Brain pericyte (primary cell): ENCODE measurements at places on chromosomes 11 and 22.

DNA sequence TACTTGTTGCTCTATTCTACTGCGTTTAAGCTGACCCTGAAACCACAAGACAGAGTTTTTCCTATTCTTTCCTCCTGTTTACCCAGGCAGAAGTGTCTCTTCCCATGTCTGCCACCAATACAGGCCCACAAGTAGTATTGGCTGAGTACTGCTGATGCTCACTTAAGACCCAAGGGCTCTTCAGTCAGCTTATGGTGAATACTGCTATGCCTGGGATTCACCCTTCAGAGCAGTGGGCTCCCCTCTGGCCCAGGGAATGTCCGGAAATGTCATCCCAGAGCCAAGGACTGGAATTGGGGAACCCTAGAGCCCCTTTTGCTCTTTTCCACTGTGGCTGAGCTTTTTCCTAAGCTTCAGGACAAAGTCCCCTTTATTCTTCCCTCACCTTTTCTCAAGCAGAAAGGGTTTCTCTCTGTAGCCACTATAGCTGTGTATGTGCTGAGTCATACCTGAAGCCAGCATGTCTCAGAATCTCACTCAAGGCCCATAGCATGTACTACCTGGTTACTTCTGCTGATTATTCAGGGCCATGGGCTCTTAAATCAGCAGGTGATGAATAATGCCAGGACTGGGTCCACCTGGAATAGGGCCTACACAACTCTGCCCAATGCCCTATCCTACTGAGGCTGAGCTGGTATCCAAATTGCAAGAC lies 745.8 kb upstream of the ANO5 start:
- DNase-seq, result no peak

DNA sequence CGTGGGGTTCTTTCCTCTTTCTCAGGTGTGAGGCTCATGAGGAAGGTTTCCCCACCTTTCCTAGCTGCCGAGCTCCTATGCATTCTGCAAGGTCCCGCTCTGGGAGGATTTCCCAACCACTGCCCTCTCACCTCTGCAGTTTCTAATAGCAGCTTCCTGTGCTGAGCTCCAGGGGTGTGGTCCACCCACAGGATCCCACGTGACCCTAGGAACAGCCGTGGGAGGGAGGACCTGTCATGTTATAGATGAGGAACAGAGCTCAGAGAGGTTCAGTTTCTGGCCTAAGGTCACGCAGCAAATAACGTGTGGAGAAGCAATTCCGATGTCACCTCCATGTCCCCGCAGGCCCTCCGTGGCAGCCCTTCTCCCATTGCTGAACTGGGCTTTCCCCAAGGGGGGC lies 38.5 kb downstream of the FLRT1 start:
- no peak for DNase-seq

GRCh38 chr11:73521621-73522020 lies 76.3 kb downstream of the FAM168A start:
- DNase-seq, result no peak

DNA sequence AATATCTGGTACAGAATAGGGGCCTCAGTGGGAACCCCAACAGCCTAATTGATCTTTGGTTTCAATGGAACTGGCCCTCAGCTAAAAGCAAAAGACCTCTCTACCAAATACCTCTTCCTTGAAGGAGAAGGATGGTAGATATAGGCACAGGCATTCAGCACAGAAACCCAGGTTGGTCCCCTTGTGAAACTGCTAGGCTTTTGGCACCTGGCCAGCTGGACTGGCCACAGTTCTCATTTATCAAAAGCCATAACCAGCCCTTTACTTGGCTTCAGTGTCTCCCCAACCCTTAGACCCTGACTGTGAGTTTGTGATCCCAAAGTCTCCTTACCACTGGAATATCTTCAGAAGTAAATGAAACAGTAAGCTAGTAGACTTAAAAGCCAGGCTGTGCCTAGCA lies 152.9 kb downstream of the TENM4 start:
- no peak for DNase-seq

- no peak for DNase-seq
Measured at GRCh38 chr11:130070846-130071200, 1.1 kb downstream of the APLP2 start.
